CD8-positive, alpha-beta memory T cell (primary cell): ENCODE measurements at places on chromosomes 2 and 18. TPM values are rescaled to one million over a fixed set of nuclear protein-coding genes. Genes with fewer than 3 reads are reported as not detected.

- no peak for DNase-seq
- no peaks in the 10 kb centered on the region for H3K4me1 ChIP-seq
- H3K27ac ChIP-seq = no peak overlapping the region
- H3K36me3 ChIP-seq = no peaks in the 10 kb centered on the region
- no peak overlapping the region for H3K4me3 ChIP-seq
- no peaks in the 10 kb centered on the region for H3K27me3 ChIP-seq
These were observed 56.0 kb downstream of the EN1 start for GRCh38 chr2:118791483-118791882.

The AKAIN1 gene
- not detected for total RNA-seq

- H3K36me3 ChIP-seq = no peaks in the 10 kb centered on the region
- H3K27me3 ChIP-seq = no peaks in the 10 kb centered on the region
- no peaks in the 10 kb centered on the region for H3K4me1 ChIP-seq
These were observed 40.6 kb upstream of the INHBB start for GRCh38 chr2:120305296-120305695.

The FAM124B gene
- not detected for total RNA-seq

The DES gene
- not detected for total RNA-seq

The SMAD2 gene
- total RNA-seq = 343 TPM

GRCh38 chr2:101873543-101873942 lies 118.2 kb upstream of the IL1R2 start:
- no peaks in the 10 kb centered on the region for H3K4me1 ChIP-seq
- DNase-seq = no peak
- H3K27me3 ChIP-seq = no peaks in the 10 kb centered on the region
- peaks cover 52% of the 10 kb centered on the region for H3K36me3 ChIP-seq

- H3K27me3 ChIP-seq = no peaks in the 10 kb centered on the region
- H3K27ac ChIP-seq = no peak overlapping the region
- no peaks in the 10 kb centered on the region for H3K36me3 ChIP-seq
- no peaks in the 10 kb centered on the region for H3K4me1 ChIP-seq
These were observed 188.0 kb upstream of the DCC start for GRCh38 chr18:52152036-52152435.

DNA sequence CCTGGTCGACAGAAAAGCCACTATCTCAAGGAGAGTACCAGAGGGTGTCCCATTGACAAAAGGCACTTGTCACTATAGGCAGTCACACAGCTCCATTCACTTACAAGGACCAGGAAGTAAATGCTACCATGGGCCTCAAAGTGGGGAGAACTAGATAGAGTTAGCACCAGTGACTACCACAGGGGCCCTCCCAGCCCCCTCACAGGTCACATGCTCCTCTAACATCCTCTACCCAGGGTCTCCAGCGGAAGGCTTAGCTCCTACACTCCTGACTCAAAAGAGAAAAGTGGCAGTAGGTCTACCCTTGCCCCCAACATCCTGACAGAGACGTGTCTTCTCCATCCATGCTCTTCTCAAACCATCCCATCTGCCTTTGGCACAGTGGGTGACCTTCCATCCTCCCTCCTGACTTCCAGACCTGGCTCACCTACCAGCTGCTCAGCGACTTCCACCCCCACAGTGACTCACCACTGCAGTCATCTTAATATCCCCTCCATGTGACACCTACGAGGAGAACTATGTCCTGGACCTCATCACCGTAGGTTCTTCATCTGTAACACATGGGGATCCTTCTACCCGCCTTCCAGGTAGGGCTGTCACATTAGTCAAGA lies 5.6 kb upstream of the DNMT3A start:
- H3K27ac ChIP-seq = no peak overlapping the region
- H3K36me3 ChIP-seq = no peaks in the 10 kb centered on the region
- H3K27me3 ChIP-seq = no peaks in the 10 kb centered on the region

The RESP18 gene
- total RNA-seq = not detected

DNA sequence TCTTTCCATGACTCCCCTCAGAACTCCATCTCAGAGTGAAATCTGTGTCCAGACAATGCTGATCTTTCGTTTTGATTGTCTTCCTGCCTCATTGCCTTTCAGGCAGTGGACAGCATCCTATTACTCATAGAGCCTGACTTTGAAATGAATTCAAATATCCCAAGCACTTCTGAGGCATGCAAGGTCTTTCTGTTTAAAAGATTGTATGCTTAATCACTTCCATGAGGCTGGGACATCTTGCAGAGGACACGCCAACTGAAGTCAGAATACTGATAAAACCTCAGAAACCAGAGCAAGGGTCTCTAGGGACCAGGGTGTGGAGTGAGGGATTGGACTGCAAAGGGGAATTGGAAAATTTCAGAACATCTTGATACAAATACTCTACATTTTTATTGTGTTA lies 836.5 kb upstream of the ID2 start:
- no peak overlapping the region for H3K27ac ChIP-seq
- DNase-seq = no peak
- H3K4me3 ChIP-seq = no peak overlapping the region
- H3K27me3 ChIP-seq = no peaks in the 10 kb centered on the region
- no peaks in the 10 kb centered on the region for H3K4me1 ChIP-seq
- no peaks in the 10 kb centered on the region for H3K36me3 ChIP-seq

GRCh38 chr18:48007955-48008701 lies 77.7 kb upstream of the SMAD2 start:
- peak overlapping the region; percentile 47 for H3K4me3 ChIP-seq
- H3K27me3 ChIP-seq = peaks cover 6% of the 10 kb centered on the region
- H3K36me3 ChIP-seq = no peaks in the 10 kb centered on the region
- no peak for DNase-seq

The CYP27C1 gene
- total RNA-seq = not detected

GRCh38 chr2:160465002-160465401 lies 28.6 kb downstream of the RBMS1 start:
- H3K27me3 ChIP-seq = no peaks in the 10 kb centered on the region
- H3K27ac ChIP-seq = no peak overlapping the region
- no peak overlapping the region for H3K4me3 ChIP-seq
- H3K36me3 ChIP-seq = no peaks in the 10 kb centered on the region

GRCh38 chr2:216389570-216389969 lies 17.3 kb upstream of the MARCHF4 start:
- H3K4me3 ChIP-seq = no peak overlapping the region
- no peaks in the 10 kb centered on the region for H3K27me3 ChIP-seq
- H3K4me1 ChIP-seq = peaks cover 15% of the 10 kb centered on the region
- no peak for DNase-seq
- H3K36me3 ChIP-seq = no peaks in the 10 kb centered on the region
- no peak overlapping the region for H3K27ac ChIP-seq

DNA sequence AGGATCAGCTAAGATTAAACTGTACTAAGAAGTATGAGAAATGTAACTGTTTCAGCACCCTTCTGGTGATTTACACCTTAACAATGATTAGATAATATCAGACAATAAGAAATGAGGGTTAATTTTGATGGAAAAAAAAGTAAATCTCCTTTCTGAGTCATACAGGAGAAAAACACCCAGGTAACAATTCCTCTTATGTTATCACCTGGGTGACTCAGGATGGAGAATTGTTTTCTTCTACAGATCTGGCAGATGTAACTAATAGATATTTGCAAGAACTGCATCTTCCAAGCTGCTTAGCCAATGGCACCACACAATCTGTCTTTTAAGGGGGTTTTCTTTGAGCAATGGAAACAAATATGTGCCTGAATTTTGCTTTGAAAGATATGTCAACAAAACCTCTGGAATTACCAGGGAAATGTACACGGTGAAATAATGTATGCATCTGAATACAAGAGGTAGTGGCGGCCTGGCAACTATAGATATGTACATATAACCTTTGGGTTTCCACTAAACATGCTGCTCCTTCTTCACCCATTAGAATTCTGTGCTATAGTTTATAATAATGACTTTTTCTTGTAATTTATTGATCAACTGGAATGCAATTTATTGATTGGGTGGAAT lies 407.9 kb downstream of the CPS1 start:
- H3K4me3 ChIP-seq = no peak overlapping the region
- no peak overlapping the region for H3K27ac ChIP-seq
- H3K36me3 ChIP-seq = no peaks in the 10 kb centered on the region
- H3K4me1 ChIP-seq = no peaks in the 10 kb centered on the region
- DNase-seq = no peak

The COPS9 gene
- 186 TPM for total RNA-seq

The DOK1 gene
- 24.4 TPM for total RNA-seq

The MMADHC gene
- total RNA-seq = 156 TPM

DNA sequence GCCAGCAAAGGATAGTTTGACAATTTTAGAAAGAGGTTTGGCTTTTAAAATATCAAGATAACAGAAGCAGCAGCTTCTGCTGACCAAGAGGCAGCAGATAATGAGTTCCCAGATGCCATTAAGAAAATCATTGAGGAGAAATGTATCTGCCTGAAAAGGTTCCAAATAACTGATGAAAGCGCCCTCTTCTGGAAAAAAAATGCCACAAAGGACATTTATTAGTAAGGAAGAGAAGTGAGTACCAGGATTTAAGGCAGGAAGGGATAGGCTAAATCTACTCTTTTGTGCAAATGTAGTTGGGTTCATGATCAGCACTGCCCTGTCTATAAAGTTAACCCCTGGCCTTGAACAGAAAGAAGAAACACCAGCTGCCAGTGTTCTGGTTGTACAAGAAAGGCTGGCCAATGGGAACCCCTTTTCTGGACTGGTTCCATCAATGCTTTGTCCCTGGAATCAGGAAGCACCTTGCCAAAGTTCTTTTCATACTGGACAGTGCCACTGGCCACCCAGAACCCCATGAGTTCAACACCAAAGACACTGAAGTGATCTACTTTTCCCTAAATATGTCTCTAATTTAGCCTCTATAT lies 40.6 kb downstream of the DHX57 start:
- H3K4me3 ChIP-seq = no peak overlapping the region
- no peaks in the 10 kb centered on the region for H3K4me1 ChIP-seq
- H3K27me3 ChIP-seq = no peaks in the 10 kb centered on the region
- H3K36me3 ChIP-seq = no peaks in the 10 kb centered on the region
- no peak overlapping the region for H3K27ac ChIP-seq

DNA sequence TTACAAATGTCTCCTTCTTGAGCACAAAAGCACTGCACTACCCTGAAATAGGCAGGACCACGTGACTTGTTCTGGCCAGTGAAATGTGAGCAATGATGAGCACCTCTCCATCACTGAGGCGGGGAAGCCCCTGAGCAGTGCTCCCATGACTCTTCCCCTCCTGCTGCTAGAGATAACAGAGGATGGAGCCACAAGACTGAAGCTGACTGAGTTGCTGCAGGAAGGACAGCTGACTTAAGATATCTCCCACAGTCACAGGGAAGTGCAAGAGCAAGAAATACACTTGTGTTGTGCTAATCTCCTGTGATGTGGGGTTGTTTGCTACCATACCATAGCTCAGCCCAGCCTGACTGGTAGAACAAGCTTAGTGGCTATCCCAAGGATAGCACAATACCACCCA lies 38.7 kb downstream of the STK39 start:
- H3K27ac ChIP-seq = no peak overlapping the region
- no peak overlapping the region for H3K4me3 ChIP-seq
- DNase-seq = no peak
- no peaks in the 10 kb centered on the region for H3K36me3 ChIP-seq
- peaks cover 26% of the 10 kb centered on the region for H3K4me1 ChIP-seq
- H3K27me3 ChIP-seq = no peaks in the 10 kb centered on the region

The HAAO gene
- total RNA-seq = 0.27 TPM

The CRYBA2 gene
- total RNA-seq = not detected

GRCh38 chr2:177155631-177156030 lies 57.0 kb upstream of the HNRNPA3 start:
- peaks cover 9% of the 10 kb centered on the region for H3K27me3 ChIP-seq
- H3K4me1 ChIP-seq = no peaks in the 10 kb centered on the region

GRCh38 chr2:232741294-232741693 lies 35.1 kb downstream of the KCNJ13 start:
- no peak for DNase-seq
- no peak overlapping the region for H3K27ac ChIP-seq
- no peak overlapping the region for H3K4me3 ChIP-seq
- H3K27me3 ChIP-seq = no peaks in the 10 kb centered on the region

GRCh38 chr18:69980982-69981804 lies 33.5 kb upstream of the CD226 start:
- DNase-seq = no peak
- no peaks in the 10 kb centered on the region for H3K27me3 ChIP-seq
- no peak overlapping the region for H3K27ac ChIP-seq
- no peak overlapping the region for H3K4me3 ChIP-seq

- no peaks in the 10 kb centered on the region for H3K27me3 ChIP-seq
- no peak overlapping the region for H3K27ac ChIP-seq
- H3K4me1 ChIP-seq = no peaks in the 10 kb centered on the region
- no peak overlapping the region for H3K4me3 ChIP-seq
These were observed 81.3 kb upstream of the SETBP1 start for GRCh38 chr18:44599412-44599811.

- H3K36me3 ChIP-seq = no peaks in the 10 kb centered on the region
- no peak for DNase-seq
- H3K4me1 ChIP-seq = no peaks in the 10 kb centered on the region
- no peaks in the 10 kb centered on the region for H3K27me3 ChIP-seq
These were observed 31.8 kb downstream of the SLC1A4 start for GRCh38 chr2:65020943-65021528.

DNA sequence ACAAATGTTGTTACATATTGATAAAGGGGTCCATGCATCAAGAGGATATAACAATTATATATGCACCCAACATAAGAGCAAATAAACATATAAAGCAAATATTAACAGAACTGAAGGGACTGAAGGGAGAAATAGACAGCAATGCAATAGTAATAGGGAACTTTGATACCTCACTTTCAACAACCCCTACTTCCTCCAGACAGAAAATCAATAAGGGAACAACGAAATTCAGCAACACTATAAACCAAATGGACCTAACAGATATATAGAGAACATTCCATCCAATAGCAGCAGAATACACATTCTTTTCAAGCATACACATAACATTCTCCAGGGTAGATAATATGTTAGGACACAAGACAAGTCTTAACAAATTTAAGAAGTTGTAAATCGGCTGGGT lies 71.7 kb downstream of the L3MBTL4 start:
- no peak overlapping the region for H3K4me3 ChIP-seq
- no peaks in the 10 kb centered on the region for H3K4me1 ChIP-seq
- no peak for DNase-seq
- no peaks in the 10 kb centered on the region for H3K36me3 ChIP-seq

The DIS3L2 gene
- total RNA-seq = 29.5 TPM

DNA sequence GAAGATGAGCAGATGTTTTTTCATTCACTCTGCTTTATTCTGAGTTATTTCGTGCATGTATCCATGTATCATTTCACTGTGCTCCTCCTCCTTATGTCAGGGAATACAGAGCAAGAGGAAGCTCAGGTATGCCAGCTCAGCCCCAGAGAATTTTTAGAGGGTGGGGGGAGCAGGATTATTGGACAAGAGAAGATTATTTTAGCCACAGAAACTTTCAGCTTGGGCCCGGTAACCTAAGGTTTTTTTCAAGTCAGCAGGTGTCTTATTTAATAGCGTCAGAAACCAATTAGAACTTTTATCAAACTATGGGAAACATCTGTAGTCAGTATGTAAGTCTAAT lies 232.9 kb upstream of the SIX3 start:
- H3K4me3 ChIP-seq = no peak overlapping the region
- no peak overlapping the region for H3K27ac ChIP-seq
- no peaks in the 10 kb centered on the region for H3K36me3 ChIP-seq
- H3K4me1 ChIP-seq = no peaks in the 10 kb centered on the region

- DNase-seq = no peak
- no peak overlapping the region for H3K4me3 ChIP-seq
- no peaks in the 10 kb centered on the region for H3K4me1 ChIP-seq
- no peaks in the 10 kb centered on the region for H3K27me3 ChIP-seq
- no peak overlapping the region for H3K27ac ChIP-seq
These were observed 37.4 kb downstream of the CERKL start for GRCh38 chr2:181619516-181619915.

GRCh38 chr2:190762566-190762965 lies 113.7 kb downstream of the NAB1 start:
- H3K27ac ChIP-seq = no peak overlapping the region
- no peaks in the 10 kb centered on the region for H3K27me3 ChIP-seq
- peaks cover 6% of the 10 kb centered on the region for H3K4me1 ChIP-seq
- DNase-seq = no peak
- no peak overlapping the region for H3K4me3 ChIP-seq

The SPHKAP gene
- total RNA-seq = not detected

The MAP3K20 gene
- total RNA-seq = 14.1 TPM
